Posterior vena cava (tissue), 2 donors: ENCODE measurements at places on chromosomes 7 and 10.

DNA sequence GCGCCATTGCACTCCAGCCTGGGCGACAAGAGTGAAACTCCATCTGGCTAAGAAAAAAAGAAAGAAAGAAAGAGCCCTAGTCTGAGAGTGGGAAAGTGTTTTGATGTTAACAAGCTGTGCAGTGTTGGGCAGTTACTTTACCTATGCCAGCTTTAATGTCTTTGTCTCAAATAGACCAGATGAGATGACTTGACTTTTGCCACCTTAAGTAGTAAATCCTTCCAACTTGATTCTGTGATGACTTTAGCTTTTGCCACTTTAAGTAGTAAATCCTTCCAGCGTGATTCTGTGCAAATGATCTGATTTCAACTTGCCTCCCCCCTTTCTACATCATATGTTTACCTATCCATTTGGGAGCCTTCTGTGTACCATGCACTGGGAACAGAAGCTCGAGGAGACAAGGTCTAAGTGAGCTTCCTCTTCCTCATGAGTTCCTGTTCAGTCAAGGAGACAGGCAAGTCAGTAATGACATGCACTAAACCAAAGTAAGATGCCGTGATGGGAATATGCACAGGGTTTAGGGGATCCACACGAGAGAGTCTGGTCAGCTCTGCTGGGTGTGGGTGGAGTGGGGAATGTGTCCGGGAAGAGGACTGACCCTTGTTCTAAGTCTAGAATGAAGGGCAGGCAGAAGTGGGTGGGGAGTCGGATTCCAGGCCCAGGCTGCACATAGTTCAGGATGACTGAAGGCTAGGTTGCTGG lies 17.2 kb downstream of the INPP5F start:
- no peak for DNase-seq

- DNase-seq = no peak
These were observed 26.0 kb downstream of the CCM2 start for GRCh38 chr7:45026013-45026412.

- no peak for DNase-seq
These were observed 240.4 kb upstream of the PPP2R2D start for GRCh38 chr10:131660427-131660826.

DNA sequence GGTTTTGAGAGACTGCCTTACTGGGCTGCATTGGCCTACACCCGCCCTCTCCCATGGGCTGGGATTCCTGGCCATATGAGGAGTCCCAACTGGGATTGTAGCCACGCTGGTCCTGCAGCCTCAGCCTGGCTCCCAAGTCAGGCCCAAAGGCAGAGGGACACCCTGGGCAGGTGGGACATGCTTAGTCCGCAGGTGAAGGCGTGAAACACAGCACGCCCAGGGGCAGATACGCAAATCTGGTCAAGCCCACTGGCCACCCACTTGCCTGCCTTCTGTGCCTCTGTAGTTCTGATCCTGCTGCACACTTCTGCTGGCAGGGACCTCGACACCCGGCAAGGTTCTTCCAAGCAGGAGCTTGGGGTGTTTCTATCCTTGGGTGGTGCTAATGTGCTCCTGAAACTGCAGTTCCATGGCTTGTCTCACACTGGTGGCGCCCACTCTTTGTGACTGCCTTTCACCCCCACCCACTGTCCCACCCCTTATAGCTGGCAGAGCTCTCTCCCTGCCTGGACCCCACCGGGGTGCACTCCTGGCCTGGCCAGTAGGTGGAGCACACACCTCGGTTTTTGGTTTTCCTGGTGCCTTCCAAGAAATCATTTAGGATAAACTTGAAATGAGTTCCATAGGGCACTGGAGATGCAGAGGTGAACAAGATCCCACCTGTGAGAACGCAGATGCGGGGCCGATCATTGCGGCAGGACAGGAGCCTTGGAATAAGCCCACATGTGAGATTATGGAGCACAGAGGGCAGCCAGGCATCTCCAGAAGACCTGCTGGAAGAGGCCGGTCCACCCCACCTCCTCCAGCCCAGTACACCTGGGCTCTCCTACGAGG lies 47.9 kb downstream of the MKI67 start:
- DNase-seq = no peak

GRCh38 chr7:151339651-151340382 lies 1.8 kb upstream of the NUB1 start:
- DNase-seq = peak; percentile 25

GRCh38 chr10:117450940-117451339 lies 75.7 kb upstream of the PDZD8 start:
- no peak for DNase-seq

DNA sequence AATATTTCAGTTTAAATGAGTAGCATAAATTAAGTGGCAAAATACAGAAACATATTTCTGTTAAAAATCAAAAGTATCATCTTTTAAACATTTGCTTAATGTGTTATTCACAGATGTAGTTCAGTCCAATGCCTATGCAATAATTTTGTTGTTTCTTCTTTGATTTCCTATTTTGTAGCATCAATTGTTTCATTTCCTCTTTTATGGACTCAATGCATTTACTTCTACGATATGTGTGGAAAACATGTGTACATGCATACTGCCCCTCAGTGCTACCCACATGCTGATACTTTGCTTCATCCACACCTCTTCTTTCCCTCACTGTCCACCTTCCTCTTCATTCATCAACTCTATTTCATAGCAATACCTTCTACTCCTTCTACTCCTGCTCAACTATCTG lies 108.1 kb downstream of the PTN start:
- no peak for DNase-seq

GRCh38 chr7:4862156-4862555 lies 326 bp upstream of the PAPOLB start:
- DNase-seq = peak; percentile 46

DNA sequence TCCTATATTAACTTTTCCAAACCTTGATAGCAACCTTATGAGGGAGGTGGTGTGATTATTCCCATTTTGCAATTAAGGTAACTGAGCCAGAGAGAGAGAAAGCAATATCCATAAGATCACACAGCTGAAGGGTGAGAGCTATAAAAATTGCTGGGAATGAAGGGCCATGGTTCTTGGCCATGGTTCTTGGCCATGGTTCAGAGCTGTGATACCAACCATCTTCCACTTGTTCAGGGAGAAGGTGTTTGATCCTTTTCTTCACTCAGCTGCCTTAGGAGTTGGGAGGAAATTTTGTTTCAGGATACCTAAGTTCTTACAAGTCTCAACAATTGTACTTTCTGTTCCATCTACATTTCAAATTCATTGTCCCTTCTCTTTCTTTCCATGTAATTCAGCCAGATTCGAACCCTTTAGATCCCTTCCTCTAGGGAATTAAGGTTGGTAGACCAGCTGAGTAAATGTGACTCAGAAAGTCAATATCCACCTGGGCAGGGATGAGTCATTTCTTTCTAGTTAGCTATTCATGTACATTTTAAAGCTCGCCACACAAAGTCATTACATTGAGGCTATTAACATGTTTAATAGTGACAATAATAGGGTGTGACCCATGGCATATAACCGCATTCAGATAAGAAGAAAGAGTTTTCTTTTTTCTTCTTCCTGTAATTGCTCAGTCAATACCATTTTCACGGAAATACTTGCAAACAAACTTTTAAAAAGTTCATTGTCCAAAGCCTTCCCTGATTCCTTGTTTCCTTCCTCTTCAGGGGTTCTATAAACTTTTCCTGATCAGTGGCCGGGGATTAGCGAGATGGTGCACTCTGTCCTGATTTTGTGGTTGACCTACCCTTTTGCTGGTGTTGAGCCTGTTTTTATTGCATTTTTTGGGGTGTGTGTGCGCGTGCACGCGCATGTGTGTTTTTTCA lies 143.4 kb downstream of the TCF7L2 start:
- DNase-seq = no peak

DNA sequence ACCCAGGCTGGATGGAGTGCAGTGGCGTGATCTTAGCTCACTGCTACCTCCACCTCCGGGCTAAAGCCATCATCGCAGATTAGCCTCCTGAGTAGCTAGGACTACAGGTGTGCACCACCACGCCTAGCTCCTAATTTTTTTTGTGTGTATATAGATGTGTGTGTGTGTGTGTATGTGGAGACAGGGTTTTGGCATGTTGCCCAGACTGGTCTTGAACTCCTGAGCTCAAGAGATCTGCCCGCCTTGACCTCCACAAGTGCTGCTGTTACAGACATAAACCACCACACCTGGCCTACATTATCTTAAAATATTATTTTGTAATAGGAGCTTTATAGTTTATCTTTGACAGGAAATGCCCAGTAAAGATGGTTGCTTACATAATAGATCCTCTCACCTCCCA lies 25.0 kb downstream of the FOXP2 start:
- DNase-seq = no peak

- DNase-seq = no peak
These were observed 354.9 kb downstream of the MDFIC start for GRCh38 chr7:115276791-115277190.
